ENCODE measurements at places on chromosomes 7 and 10.

DNA sequence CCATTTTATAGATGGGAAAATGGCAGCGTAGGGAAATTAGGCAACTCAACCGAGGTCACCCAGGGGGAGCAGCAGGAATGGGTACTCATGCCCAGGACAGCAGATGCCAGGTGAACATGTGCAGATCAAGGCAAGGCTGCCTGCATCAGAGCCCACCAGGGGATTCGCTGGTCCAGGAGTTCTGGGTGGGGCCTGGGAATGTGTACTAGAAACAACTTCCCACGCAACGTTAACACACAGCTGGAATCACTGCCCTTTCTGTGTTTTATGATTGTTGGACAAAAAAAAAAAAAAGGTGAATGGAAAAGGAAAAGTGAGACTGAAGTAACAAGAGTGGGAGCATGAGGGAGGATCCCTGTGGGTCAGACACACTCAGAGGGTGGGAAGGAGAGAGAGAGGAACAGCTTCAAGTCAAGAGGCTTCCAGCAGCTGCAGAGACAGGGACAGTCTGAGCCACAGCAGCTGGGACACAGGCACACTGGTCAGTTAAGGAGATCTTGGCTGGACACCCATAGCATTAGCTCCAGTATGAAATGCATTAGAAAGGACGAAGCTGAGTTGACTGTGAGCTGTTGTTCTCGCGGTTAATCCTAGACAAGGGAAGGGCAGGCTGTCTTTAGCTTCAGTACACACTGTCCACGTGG is 187.9 kb upstream of the INHBA start:
- no peak for DNase-seq

- DNase-seq: no peak
Observed at GRCh38 chr10:70478191-70479164, at the start of gene PALD1. PALD1 (plus strand) TSS chr10:70478767; CDS start chr10:70525952, 47,185 bp downstream.

DNA sequence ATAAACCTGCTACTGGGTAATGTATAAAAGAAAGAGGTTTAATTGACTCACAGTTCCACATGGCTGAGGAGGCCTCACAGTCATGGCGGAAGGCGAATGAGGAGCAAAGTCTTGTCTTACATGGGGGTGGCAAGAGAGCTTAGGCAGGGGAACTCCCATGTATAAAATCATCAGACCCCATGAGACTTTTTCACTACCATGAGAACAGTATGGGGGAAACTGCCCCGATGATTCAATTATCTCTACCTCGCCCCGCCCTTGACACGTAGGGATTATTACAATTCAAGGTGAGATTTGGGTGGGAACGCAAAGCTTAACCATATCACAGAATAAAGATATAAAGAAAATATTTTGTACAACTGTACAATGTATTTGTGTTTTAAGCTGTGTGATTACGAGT is 39.4 kb upstream of the PLCE1 start:
- DNase-seq: no peak

GRCh38 chr10:51251110-51251509 is 176.8 kb downstream of the PRKG1 start:
- no peak for DNase-seq

GRCh38 chr7:100166970-100167911 is 1.2 kb downstream of the GAL3ST4 start:
- no peak for DNase-seq

GRCh38 chr10:93299606-93300287 is 182.4 kb downstream of the MYOF start:
- DNase-seq: no peak

DNA sequence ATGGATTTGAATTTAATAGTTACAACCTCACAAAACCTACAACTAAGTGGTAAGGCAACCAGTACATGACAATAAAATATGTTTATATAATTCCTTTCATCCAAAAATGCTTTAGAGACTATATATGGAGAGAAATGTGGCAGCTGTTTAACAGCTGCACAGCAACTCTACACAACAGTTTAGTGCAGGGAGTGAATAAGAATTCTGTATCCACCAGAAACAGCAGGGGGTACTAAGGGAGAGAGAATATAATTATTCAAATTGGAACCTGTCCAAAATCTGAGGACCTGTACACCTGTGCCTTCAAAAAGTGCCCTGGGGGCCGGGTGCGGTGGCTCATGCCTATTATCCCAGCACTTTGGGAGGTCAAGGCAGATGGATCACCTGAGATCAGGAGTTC is 49.6 kb downstream of the POLL start:
- peak; percentile 17 for DNase-seq

DNA sequence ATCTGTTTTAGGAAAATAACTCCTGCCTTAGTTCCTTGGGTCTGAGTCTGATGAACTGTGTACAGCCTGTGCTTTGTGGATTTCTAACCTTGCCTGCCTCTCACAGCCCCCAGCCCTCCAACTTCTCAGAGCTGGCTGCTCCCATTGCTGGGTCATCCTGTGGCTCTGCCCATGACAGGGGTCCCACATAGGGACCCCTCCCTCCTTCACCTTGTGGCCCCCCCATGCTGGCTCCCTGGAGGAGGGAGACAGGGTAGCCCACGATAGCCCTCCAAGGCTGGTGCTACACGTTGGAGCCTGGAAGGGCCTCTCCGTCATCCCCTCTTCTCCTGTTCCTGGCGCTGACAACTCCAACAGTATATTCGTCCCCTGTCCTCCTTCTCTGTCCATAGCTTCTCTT is 2.8 kb upstream of the DENND2A start:
- DNase-seq: no peak

DNA sequence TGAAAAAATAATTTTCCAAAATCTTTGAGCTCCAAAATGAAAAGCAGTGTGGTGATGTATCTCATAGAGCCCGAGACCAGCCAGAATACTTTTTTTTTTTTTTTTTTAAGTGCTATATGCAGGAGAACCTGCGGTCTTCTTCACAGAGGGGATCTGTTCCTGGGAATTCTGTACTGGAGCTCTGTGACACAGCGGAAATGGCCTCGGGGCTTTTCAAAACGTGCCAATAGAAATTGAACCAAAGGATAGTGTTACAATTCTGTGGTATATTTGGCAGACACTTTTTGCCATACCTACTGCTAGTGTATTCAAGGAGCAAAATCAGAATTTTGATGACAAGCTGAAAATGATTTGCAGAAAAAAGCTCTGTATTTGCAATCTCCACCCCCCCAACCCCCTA is 1429.3 kb upstream of the LRRTM3 start:
- no peak for DNase-seq

- no peak for DNase-seq
Observed at GRCh38 chr7:100400656-100401055, 27.4 kb downstream of the PILRA start.

- DNase-seq: no peak
Observed at GRCh38 chr10:60237977-60238758, 151.5 kb downstream of the ANK3 start.

DNA sequence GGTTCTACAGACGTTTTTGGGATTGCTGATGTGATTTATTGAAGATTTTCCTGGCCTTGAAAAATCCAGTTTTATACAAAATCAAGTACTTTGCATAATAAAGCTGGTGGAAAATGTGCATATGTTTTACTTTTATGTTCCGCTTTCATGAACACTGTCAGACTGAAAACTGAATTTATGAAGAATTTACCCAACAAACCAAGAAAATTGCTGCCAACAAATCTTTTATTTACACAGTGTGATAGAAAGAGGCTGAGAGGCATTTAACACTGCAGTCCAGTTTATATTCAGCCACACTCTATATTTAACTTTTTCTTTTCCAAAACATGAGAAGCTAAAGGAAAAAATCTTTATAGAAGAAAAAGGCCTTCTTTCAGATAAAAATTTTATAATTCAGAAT is 35.4 kb upstream of the RSU1 start:
- DNase-seq: no peak

- DNase-seq: no peak
Observed at GRCh38 chr7:138661069-138661635, 40.0 kb downstream of the SVOPL start.

DNA sequence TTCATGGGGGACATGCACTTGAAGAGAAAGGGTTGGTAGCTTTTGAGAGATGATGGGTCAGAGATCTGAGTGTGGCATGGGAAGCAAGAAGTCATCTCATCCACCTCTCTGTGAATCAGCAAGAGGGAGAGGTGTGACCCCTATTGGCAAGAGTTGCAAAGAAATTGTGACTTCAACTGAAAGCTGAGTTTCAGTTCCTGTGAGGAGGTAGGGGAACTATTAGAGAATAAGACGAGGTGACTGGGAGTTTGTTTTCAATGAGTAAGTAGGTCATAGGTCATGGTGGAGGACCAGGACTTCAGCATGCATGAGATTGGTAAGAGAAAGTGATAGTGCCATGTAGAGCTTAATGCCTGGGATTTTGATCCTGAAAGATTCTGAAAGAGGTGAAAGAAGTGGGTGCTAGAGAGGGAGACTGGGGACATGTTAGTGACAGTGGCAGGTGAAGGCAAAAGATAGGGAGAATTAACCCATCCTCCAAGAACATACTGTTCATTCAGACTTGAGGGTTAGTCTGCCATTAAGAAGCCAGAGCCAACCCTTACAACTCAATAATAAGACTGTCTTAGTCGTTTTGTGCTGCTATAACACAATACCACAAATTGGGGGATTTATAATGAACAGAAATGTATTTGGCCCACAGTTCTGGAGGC is 75.5 kb upstream of the CAPZA2 start:
- DNase-seq: peak; percentile 23

- DNase-seq: no peak
Observed at GRCh38 chr10:625333-625696, 64.2 kb downstream of the DIP2C start.

- no peak for DNase-seq
Observed at GRCh38 chr7:78176171-78176570, 377.6 kb downstream of the PHTF2 start.

- DNase-seq: no peak
Observed at GRCh38 chr7:42345478-42346299, 108.7 kb upstream of the GLI3 start.

DNA sequence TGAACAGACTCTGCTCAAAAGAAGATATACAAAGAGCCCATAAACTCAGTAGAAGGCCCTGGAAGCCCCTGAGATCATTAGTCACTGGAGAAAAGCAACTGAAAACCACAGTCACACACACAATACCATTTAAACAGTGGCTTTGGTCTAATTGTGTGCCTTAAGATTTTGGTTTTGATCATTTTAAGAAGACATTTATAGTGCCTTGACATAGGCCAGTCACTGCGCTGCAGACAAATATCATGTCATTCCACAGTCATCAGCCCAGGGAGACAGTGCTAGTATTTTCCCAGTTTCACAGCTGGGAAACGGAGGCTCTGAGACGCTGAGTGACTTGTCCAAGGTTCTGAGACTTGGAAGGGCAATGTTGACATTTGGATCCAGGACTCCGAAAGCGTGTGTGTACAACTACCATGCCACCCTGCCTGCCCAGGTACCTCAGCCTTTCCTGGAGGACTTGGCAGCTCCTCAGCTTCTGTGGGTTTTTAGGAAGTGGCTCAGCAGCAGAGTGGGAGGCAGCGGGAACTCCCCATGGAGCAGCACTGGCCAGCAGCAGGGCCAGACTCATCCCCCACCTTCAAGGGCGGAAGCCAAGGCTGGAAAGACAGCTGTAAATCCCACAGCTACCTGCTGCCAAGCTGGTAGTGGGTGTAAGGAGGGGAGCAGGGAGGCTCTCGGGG is 173.9 kb downstream of the WDR11 start:
- DNase-seq: no peak

- DNase-seq: no peak
Observed at GRCh38 chr10:58782876-58783851, 270.5 kb downstream of the BICC1 start.

- DNase-seq: no peak
Observed at GRCh38 chr10:107616031-107616430, 451.5 kb upstream of the SORCS1 start.

DNA sequence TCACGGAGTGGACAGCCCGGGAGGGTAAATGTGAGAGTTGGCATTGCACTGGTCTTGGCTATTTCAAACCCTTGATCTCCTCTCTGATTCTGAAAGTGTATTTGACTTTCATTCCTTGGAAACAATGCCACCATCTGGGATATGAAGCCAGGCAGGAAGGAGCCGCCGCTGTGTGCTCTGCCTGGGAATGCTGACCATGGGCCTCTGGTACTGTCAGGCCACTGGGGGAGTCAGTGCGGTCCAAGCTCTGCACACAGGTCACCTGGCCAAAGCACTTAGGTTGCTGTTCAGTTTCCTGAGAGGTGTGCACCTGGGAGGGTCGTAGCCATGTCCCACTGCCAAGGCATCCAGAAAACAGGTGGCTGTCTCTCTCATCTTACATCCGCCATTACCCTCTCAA is 68.5 kb upstream of the SHH start:
- DNase-seq: no peak

DNA sequence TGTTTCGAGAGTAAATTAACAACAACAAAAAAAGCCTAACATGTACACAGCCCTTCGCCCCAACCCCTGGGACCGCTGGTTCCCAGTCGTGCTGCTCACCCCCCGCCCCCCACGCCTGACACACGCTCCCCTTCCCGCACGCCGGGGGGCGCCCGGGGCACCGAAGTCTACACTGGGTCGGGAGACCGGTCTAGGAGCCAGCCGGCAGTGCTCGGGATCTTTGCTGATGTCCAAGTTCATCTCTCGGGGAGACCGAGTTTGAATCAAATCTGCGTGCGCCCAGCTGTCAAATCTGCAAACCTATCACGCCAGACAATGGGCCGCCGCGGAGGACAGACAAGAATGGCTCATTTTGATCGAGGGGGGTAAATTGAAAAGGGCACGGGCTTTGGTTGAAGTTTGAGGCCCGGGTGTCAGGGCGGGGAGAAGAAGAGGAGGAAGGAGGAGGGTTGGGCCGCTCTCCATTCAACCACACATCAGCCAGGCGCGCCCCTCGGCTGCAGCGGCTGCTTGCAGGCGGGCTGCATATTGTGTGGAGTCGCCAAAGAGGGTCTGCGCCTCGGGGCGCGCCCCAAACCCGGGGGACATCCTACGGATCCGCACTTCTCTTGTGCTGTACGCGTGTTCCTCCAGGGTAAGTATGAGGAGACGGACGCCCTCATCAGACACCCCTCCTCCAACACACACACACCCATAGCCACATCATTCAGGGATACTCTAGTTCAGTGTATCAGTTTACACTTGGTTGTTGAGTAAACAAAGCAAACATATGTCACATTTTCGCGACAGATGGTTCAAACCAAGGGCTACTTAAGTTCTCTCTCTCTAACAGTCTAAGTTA is 1.3 kb upstream of the GFRA1 start:
- DNase-seq: peak; percentile 50

DNA sequence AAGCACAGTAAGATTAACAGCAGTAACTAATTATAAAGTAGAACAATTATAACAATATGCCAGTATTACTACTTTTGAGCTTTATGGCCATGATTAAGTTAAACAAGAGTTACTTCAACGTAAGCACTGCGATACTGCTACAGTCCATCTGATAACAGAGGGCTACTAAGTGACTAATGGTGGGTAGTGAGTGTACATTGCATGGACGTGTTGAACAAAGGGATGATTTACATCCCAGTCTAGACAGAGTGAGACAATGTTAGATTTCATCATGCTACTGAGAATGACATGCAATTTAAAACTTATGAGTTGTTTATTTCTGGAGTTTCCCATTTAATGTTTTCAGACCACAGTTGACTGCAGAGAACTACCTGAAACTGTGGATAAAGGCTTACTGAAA is 45.6 kb downstream of the TPST1 start:
- no peak for DNase-seq

GRCh38 chr7:77447616-77448015 is 31.5 kb upstream of the GSAP start:
- no peak for DNase-seq

- no peak for DNase-seq
Observed at GRCh38 chr10:93718937-93719725, 16.7 kb upstream of the FRA10AC1 start.

Data from NCI-H1092 treated with DMSO at 0.1 percent for 48 hours (cell line).